ENCODE measurements at places on chromosomes 16 and 17.

DNA sequence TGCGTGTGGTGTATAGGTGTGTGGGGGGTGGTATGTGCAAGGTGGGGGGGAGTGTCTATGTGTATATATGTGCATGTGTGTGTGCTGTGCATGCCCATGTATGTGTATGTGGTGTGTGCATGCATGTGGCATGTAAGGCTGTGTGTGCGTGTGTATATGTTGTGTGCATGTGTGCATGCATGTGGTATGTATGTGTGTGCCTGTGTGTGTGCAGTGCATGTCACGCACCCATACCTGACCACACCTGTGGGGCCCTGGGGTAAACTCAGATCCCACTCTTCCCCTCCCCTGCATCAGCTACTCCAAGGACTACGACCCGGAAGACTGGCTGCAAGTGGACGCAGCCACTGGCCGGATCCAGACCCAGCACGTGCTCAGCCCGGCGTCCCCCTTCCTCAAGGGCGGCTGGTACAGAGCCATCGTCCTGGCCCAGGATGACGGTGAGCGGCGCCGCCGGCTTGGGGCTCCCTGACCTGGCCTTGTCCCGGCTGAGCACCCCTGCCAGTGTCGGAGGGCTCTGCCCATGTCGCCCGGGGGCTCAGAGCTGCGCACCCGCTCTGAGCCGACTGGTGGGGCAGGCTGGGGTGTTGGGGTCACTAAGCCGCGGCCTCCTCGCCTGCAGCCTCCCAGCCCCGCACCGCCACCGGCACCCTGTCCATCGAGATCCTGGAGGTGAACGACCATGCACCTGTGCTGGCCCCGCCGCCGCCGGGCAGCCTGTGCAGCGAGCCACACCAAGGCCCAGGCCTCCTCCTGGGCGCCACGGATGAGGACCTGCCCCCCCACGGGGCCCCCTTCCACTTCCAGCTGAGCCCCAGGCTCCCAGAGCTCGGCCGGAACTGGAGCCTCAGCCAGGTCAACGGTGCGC is 9.1 kb downstream of the SLC22A31 start:
- no peak for DNase-seq

GRCh38 chr17:61132524-61132923 is 267.1 kb upstream of the TBX2 start:
- no peak for DNase-seq

DNA sequence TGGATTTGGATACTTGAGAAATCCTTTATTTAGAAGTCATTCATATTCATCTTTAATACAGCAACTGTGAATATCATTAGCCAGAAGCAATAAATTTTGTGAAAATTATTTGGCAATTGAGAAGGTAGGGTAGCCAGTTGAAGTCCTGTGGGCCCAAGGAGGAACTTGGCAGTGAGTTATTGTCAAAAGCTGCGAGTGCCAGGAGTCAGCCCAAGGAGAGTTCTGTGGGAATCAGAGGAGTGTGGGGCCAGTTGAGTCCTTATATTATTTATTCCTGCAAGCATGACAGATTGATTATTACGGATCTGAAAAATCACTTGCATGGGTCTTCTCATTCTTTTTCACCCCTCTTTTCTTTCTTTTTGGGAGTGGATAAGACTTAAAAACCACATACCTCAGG is 38.3 kb downstream of the PRKCA start:
- no peak for DNase-seq

DNA sequence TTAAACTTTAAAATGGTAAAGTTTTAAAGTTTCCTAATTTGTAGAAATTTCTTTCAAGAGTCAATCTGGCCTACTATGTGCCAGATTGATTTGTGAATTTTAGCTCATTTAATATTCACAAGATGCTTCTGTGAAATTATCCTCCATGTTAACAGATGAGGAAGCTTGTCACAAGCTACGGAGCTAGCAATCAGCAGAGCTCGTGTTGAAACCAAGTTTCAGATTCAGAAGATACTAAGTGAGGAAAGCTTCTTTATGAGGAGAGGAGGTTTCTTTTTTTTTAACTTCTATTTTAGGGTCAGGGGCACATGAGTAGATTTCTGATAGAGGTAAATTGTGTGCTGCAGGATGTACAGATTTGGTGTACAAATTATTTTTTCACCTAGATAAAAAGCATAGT is 135.9 kb downstream of the HS3ST4 start:
- DNase-seq: no peak

DNA sequence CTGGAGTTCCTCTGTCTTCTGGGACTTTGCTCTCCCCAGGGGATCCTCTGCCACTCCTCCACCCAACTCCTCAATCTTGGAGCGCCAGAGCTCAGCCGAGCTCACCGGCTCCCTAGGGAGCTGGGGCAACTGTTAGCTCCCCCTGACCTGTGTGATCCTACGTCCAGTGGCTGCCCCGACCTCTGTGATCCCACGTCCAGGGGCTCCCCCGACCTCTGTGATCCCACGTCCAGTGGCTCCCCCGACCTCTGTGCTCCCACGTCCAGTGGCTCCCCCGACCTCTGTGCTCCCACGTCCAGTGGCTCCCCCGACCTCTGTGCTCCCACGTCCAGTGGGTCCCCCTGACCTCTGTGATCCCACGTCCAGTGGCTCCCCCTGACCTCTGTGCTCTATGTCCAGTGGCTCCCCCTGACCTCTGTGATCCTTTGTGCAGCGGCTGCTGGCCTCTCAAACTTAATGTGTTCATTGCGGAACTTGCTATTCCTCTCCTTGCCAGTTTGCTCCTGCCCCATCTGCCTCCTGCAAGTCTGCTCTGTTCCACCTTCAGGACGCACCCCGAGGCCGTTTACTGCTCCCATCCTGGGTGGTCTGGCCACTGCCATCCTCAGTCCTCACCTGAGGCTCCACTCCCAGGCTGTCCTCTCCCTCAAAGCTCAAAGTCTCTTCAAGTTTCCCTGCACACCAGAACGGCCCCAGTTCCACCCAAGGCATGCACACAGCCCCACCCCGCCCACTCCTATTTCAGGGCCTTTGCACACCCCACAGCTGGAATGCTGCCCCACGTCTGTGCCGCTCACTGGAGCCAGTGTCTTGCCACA is 2.8 kb downstream of the VPS9D1 start:
- no peak for DNase-seq

GRCh38 chr17:35022536-35023063 is 40.9 kb downstream of the RFFL start:
- peak; percentile 91 for DNase-seq

GRCh38 chr16:27802664-27803439 is 252.9 kb downstream of the KATNIP start:
- no peak for DNase-seq

- no peak for DNase-seq
Measured at GRCh38 chr16:35748621-35749252, 2289.3 kb downstream of the TP53TG3F start.

- DNase-seq: no peak
Measured at GRCh38 chr17:82649501-82650261, 1.4 kb upstream of the WDR45B start.

DNA sequence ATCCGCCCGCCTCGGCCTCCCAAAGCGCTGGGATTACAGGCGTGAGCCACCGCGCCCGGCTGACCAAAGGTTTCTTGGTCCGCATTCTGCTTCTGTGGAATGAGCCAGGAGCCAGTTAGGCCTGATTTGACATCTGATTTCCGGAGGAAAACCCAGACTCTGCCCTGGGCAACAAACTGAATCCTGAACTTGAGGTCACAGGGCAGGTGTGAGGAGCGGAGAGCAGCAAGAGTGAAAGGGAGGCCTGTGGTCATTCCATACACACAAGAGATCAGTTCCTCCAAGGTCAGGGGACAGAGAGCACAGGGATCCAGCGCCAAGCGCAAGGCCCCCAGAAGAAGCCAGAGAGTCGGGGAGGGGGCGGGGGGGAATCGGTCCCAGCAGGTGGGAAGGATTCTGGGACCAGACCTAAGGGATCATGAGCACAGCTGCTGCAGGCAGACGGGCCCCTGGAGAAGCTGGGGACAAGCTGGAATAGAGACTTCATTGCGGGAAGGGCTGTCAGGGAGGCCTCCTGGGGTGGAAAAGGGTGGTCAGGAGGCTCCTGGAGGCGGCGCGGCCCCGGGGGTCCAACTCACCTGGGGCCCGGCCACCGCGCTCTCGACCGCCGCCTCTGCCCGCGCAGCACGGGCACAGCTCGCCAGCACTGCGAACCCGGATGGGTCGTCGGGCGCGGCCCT is 436 bp downstream of the SHPK start:
- DNase-seq: no peak

GRCh38 chr16:67897231-67897630 is 4.2 kb downstream of the PSKH1 start:
- DNase-seq: peak; percentile 54

DNA sequence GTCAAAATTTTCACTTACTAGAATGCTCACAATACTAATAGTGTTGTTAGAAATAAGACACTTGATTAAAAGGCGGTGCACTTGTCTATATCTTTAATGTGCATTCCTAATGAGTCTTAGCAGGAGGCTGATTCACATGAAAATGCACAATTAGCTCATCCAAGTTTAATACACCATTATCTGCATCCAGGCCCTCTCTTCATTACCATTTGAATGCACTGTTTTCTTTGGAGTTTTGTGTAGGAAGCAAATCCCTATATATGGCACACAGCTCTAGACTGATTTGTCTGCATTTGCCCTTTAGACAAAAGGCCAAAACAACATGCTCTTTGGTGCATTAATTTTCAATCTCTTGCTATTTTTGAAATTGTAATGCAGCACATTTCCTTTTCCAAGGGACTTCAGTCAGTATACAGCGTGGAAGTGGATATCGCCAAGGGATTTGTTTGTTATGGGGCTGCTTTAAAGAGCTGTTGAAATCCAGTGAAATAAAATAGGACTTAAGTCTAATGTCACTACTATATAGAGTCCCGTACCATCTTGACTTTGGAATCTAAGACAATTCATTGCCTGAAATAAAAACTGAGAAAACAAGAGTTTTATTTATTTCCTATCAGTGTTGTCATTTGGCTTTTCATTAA is 257.6 kb upstream of the CPHXL start:
- DNase-seq: no peak

GRCh38 chr16:80931801-80932707 is 74.6 kb downstream of the CMC2 start:
- DNase-seq: peak; percentile 68

GRCh38 chr17:17242246-17242645 is 5.3 kb upstream of the FLCN start:
- DNase-seq: no peak

DNA sequence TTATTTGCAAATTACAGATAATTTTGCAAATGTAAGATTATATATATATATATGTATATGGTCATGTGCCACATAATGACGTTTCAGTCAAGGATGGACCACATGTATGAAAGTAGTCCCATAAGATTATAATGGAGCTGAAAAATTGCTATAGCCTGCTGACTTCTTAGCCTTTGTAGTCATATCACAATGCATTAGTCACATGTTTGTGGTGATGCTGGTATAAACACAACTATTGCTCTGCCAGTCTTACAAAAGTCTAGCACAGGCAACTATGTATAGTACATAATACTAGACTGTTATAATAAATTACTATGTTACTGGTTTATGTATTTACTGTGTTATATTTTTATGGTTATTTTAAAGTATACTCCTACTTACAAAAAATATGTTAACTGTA is 444.3 kb downstream of the KCNJ2 start:
- no peak for DNase-seq

DNA sequence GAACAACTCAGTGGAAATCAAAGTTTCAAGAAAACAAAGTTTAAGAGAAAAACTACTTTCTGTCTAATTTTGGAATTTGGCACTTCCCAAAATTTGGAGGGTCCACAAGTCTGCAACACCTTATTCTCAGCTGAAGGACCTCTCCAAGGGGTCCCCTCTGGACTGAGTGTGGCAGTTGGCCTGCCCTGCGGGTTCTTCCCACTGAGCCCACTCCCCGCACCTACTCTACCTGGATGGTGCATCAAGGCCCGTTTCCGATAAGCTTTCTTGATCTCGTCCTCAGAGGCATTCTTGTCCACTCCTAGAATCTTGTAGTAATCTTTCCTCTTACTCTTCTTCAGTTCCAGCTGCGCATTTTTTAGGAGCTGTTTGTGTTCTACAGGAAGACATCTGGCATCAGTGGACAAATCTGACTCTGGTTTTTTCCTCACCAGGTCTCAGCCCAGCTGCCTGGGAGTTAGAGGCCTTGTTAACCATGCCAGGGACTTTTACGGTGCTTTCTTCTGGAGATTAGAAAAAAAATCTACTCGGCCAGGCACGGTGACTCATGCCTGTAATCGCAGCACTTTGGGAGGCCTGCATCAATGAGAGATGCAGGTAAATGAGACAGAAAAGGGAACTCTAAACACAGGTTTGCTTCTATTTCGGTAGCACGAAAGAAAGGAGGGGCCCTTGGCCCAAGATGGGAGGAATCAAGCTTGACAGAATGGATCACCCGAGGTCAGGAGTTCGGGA is 15.6 kb downstream of the CNP start:
- DNase-seq: no peak

DNA sequence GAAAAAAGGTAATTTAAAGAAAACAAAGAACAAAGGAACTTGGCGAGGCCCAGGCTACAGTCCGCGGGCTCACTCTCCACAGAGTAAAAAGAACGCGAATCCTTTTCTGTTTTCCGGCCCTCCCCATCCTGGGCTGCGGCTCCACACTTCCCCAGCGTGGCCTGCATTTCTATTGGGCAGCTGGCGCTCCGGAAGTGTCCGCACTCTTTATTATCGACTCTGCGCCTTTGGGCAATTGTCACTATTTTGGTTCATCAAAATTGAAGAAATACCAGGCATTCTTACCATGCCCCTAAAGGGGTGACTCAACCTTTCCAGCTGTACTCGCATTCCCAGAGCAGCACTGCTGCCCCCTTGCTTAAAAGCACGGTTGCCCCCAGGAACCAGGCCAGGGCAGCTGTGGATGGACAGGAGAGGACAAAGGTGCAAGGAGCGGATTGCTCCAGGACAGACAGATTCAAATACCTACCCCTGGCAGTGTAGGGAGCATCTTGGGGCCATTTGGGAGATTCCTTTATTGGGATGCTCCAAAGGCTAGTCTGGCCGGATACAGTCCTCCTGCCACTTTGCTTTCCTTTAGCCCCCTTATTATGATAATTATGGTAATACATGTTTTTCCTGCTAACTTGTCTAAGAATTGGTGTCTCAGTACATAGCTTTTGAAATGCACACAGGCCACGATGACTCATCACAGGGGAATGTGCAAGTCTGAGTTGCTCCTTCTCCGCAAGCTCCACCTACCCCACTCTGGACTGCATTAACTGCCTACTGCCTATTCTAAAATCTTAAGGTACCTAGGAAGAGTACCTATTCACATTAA is 985 bp upstream of the SLFN12 start:
- DNase-seq: no peak

DNA sequence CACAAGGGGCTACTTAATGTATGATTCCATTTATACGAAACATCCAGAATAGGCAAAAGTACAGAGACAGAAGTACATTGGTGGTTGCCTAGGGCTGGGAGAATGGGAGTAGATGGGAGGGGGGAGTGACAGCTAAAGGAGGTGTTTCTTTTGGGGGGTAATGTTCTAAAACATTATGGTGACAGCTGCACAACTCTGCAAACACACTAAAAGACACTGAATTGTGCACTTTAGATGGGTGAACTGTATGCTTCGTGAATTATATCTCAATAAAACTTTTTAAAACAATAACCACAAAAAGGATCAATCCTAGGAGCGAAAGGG is 661 bp downstream of the LYRM9 start:
- no peak for DNase-seq

Data from midbrain (tissue), 1 donor.